ENCODE measurements at places on chromosomes 6 and 20.

GRCh38 chr20:10531848-10532247 lies 96.7 kb downstream of the SLX4IP start:
- no peak for DNase-seq

- DNase-seq = no peak
These were observed 162.2 kb upstream of the THEMIS start for GRCh38 chr6:128062882-128063603.

DNA sequence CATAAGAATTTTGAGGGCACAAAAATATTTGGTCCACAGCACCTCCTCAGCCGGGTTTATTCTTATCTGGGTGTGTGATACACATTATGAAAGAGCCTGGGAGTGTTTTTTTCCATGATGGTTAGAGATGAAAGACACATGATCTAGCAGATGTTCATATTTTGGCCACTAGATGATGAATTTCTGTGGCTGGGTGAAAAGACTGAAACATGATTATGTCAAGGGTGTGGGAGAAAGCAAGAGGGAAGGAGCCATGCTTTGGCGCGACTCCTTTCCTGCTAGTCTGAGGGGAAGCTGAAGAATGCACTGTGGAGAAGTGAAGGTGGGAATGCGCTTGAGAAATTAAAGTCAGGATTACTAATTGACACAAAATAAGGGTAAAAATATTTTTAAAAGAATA lies 102.3 kb downstream of the SH3BGRL2 start:
- DNase-seq = no peak

- DNase-seq = no peak
These were observed 108.4 kb downstream of the JAG1 start for GRCh38 chr20:10565191-10565921.

DNA sequence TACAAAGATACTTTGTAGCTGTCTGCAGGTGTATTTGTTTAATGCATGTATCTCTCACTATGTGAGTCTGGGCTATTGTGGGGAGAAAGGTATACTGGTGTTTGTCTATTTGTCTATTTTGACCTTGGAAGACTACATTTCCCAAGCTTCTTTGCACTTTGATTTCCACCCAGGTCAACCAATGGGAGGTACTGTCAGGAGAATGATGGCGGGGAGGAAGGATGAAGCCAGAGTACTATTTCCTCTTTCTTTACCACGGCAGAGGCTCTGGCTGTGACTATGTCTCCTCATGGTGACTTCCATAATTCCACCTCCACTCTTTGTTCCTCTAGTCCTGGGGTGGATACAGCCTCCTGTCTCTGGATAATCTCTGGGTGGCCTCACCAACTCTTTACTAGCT lies 23.1 kb downstream of the LBP start:
- DNase-seq = no peak

DNA sequence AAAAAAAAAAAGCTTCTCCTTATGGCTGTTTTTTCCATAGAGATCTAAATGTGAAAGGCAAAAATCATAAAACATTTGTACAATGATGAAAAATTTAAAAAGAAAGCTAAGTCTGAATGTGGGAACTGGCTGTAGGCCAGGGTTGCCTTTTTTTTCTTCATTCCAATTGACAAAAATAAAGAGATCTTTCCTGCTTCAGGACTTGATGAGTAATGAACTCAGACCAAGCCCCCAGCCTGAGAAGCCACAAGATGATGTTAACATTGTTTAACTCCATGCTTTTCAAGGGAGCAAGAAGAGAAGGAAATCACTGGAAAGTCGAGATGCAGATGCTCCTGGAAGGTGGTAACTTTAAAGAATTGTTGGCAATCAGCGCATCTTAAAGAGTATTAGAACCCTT lies 41.4 kb downstream of the TRMT6 start:
- no peak for DNase-seq

GRCh38 chr20:3927486-3928291 lies 38.5 kb downstream of the PANK2 start:
- no peak for DNase-seq

DNA sequence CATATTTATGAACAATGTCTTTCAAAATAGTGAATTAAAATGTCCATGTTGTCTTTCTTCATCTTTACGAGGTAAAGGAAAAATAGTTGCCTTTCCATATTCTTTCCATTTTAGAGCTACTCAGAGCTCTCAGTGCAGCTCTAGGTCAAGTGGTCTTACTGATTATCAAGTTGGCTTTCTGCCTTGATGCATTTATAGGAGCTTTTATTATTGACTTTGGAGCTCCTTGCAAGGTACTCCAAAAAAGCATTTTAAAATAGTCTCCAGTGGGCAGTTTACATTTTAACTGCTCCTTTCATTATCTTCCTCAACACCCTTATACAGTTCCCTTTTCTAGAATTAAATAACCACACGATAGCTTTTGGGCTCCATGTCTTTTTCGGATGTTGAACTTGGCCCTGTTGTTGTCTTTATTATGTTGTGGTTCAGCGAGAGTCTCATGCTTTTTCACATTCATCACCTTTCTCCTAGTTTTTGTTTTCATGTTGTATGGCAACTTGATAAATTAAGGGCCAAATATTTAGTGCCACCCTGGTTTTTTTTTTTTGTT lies 122.9 kb downstream of the CLIC5 start:
- DNase-seq = no peak

DNA sequence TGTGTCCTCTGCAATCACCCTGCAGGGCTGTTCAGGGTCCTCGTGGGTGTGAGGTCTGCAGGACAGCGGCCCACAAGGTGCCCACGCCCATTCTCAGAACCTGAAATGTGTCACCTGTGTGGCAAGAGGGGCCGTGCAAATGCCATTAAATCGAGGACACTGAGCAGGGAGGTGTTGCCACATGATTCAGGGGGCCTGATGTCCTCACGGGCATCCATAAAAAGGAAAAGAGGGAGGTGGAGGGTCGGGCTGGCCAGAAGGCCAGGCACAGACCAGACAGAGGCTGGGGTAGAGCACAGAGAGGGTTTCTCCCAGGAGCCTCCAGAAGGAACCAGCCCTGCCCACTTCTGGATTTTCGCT lies 239.6 kb downstream of the ERMARD start:
- DNase-seq = no peak

- no peak for DNase-seq
These were observed 702.7 kb upstream of the AGPAT4 start for GRCh38 chr6:161976553-161976952.

DNA sequence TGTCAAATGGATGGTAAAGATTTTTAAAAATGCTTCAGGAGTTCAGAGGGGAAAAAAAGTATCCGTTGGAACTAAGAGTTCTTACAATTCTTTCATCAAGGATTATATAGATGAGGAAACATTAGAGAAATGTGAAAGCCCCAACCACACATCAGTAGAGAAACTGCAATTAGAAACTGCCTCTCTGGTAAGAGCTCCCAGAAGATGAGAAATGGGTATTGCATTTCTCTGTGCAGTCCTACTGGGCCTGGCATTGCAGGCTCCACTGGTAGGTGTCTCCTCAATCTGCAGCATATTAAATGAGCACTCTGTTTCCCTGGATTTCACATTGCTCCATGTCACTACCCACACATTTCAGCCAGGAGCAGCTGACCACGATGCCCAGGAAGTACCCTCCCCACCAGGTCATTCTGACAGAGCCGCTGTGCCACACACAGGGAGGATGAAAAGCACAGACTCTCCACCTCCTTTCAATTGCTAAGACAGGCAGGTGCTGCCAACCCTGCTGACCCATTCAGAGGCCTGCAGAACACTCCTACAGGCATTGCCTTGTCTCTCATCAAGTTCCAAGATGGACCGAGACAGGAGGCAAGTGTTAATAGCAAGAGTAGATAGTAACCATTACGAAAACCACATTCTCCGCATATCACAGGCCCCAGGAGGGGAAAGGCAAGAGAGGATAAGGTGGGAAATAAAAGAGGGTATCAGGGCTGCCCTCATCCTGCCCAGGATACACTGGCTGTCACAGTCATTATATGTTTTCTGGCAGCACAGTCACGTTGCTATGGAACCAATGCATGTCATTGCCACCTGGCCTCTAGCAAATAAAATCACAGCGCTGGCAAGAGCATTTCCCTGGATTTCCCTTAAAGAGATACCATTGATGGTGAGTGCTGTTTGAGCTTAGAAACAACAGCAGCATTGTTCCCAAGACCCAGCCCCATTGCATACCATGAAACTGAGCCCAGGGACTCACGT lies 241.7 kb downstream of the ATXN1 start:
- DNase-seq = no peak

GRCh38 chr6:137084090-137084489 lies 39.3 kb upstream of the IL20RA start:
- no peak for DNase-seq

GRCh38 chr20:25016471-25016870 lies 23.9 kb upstream of the APMAP start:
- no peak for DNase-seq

DNA sequence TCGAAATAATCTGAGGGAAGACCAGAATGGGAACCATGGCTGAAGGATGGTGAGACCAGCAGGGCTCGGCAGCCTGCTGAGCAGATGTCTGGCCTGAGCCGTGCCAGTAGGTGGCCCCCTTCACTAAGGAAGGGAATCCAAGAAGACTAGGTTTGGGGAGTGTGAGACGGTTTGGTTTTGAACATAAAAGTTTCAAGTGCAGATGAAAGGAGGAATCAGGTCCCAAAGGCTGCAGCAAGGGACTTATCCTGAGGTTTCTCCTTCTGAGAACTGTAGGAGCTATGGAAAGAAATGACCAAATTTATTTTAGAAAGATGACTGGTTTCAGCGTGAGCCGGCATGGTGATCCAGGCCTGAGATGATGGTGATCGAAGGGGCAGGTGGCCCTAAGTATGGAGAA lies 4.6 kb upstream of the OSER1 start:
- peak; percentile 60 for DNase-seq

GRCh38 chr20:4328541-4328940 lies 313.2 kb upstream of the RNF24 start:
- no peak for DNase-seq

DNA sequence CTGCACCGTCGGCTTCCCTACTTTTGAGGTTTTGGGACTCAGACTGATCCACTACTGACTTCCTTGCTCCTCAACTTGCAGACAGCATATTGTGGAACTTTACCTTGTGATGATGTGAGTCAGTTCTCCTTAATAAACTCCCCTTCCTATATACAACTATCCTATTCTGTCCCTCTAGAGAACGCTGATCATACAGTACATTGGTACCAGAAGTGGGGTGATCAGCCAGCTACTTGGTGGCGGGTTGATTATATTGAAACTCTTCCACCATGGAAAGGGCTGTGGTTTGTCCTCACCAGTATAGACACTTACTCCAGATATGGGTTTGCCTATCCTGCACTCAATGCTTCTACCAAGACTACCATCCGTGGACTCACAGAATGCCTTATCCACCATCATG lies 7.6 kb upstream of the TAF4 start:
- no peak for DNase-seq

DNA sequence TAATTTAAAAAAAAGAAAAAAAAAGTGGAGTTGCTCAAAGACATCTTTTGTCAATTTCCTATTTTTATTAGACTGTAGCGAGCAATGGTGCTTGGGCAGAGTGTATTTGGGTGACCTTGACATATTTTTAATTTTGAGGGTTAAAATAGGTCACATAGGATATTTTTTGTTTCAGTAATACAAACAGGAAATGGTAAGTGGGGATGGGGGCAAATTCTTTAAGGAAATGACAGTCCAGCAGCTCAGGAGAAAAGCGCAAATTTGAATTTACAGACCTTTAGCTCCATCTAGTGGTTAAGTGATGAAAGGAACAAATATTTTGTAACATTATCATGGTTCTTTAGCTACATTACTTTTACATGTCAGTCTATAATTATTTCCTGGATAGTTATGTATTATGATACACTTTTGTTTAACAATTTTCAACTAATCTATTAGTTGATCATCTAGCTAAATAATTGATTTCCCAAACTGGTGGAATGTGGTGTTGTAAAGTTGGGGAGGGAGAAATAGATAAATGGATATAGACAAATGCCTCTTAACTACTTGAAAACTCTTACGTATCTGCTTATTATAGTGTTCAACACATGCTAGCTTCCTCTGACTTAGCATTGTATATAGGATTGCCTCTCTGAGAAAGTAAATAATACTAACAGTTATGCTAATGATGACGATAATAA lies 10.0 kb downstream of the CITED2 start:
- peak; percentile 47 for DNase-seq

Data from ACHN (cell line).